Jurkat, Clone E6-1 (cell line): ENCODE measurements at places on chromosomes 4 and X.

DNA sequence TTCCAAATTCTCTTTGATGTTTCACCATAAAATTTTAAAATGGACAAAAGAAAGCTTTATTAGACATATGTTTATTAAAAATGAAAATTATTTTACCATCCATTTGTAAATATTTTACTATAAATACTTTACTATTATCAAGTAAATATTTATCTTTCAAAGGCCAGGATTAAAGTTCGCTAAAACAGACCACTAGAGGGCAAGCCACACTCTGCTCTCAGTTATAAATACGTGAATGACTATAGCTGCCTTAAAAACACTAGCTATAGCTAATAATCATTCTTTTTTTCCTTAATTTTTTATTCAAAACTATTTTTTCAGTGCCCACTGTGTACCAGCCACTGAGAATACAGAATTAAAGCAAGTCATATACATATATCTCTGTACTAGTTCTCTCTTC, 38.6 kb downstream of the UNC5C start:
- peak; percentile 16 for DNase-seq

- DNase-seq: no peak
Measured at GRCh38 chr4:166902941-166903340, 331.4 kb downstream of the SPOCK3 start.

DNA sequence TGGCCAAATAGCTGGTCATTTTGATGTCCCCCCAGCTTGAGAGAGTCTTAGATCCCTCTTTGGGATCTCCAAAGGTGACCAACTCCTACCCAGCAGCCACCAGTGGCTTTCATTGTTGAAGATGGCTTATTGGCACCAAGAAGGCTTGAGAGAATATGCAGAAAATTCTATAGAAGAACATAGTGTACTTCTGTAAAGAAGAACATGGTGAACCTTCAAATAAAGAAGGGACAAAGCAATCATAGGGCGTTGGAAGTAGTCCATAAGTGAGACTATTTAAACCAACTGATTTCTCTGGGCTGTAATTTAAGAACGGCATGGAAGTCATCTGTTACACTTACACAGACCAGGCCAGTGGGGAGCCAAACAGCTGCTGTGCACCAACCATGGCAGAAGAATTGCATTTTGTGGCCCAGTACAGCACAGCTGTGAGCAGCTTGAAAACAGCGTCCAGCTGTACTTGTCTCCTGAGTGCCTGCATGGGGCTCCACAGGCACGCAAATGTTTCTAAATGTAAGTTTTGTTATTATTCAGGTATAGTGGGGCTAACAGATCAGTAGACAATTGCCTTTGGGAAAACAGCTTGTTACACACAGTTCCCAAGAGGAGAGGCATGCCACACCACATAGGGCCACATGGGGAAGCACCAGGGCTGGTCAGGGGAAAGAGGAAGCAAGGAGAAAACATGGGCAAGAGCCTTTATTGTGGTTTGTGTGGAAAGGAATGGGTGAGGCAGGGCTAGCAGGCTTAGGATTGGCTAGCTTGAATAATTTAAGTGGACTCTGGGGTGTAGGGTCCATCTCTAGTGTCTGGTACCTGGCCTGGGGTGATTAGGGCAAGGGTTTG, 125.0 kb downstream of the ARHGAP6 start:
- DNase-seq: no peak

DNA sequence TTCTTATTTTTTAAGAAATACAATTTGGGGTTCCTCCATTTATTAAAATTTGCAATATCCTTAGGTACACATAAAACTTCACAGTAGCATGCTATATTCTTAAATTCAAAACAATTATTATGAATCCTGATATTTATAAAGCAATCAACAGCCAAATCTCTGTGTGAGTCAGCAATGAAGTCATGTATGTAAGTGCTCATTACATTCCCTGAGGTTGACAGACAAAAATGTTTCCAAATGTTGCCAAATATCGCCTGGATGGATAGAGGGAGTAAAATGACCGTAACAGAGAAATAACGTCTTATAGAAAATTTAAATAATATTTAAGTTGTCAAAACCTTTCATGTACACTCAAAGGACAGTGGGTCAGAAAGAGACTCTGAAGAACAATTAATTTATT, 220.0 kb downstream of the PCDH18 start:
- DNase-seq: no peak

DNA sequence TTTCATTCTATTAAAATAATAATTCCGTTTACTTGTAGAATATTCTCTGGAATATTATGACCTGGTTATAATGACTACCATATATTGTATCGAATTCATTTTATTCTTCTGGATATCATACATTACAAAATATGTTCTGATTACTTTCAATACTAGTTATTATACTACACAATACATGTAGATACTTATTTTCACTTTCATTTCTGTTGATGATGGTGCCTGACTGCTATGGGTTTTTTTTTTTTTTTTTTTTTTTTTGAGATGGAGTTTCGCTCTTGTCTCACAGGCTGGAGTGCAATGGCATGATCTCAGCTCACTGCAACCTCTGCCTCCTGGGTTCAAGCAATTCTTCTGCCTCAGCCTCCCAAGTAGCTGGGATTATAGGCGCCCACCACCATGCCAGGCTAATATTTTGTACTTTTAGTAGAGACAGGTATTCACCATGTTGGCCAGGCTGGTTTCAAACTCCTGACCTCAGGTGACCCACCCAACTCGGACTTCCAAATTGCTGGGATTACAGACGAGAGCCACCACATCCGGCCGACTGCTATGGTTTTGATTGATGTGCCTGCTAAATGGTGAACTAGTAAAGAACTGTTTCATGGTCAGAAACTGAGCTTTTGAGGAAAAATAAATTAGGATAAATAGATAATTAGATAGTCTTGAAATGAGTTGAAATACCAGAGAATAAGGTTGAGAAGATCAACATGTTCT, 39.5 kb downstream of the PCDH10 start:
- no peak for DNase-seq

- DNase-seq: no peak
Measured at GRCh38 chrX:44189116-44189515, 154.4 kb downstream of the EFHC2 start.
